ENCODE measurements at places on chromosomes 2 and 18.

- DNase-seq, result no peak
Measured at GRCh38 chr18:7908681-7909299, 341.7 kb downstream of the PTPRM start.

GRCh38 chr2:64538764-64539433 is 14.8 kb downstream of the AFTPH start:
- DNase-seq, result no peak

DNA sequence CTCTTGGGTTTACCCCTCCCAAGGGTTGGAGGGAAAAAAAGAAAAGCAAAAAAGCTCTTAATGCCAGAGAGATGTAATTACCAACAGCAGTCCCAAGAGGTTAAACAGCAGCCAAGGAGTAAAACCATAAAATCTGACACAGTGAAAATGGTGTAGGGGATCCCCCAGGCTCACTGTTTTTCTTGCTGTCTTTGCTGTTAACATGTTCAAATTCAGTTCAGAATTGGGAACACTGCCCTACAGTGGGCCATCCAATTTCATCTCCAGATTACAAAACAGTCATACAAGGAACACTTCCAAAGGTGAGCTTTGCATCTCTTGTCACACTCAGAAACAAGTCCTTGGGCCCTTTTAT is 54.5 kb downstream of the PLEKHM3 start:
- no peak for DNase-seq

DNA sequence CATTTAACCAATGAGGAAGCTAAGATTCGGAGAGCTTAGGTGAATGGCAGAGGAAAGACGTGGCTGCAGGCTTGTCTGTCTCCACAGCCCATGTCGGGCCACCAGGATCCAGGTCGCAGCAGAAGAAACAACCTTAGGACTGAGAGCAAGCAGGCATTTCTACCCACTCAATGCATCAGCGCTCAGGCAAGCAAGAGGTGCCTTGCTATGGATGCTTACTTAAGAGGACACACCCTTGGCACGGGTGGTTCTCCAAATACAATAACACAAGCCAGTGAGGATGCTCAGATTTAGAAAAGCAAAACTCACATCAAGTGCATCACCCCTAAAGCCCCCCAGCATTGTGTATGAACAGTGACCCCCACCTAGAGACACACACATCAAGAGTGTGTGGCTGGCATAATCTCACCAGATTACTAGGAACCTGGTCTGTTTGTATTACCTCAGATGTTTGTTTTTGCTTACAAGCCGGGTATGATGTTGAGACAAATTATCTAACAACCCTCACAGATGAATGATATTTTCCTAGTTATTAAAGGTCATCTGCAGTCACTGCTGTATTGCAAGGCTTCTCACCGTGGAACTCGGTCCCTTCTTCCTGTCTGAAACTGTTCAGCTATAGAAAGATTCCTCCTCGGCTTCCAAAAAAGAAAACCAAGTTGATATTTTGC is 34.2 kb upstream of the NPAS2 start:
- DNase-seq, result peak; percentile 19

GRCh38 chr18:36519358-36519757 is 221.8 kb downstream of the FHOD3 start:
- no peak for DNase-seq

DNA sequence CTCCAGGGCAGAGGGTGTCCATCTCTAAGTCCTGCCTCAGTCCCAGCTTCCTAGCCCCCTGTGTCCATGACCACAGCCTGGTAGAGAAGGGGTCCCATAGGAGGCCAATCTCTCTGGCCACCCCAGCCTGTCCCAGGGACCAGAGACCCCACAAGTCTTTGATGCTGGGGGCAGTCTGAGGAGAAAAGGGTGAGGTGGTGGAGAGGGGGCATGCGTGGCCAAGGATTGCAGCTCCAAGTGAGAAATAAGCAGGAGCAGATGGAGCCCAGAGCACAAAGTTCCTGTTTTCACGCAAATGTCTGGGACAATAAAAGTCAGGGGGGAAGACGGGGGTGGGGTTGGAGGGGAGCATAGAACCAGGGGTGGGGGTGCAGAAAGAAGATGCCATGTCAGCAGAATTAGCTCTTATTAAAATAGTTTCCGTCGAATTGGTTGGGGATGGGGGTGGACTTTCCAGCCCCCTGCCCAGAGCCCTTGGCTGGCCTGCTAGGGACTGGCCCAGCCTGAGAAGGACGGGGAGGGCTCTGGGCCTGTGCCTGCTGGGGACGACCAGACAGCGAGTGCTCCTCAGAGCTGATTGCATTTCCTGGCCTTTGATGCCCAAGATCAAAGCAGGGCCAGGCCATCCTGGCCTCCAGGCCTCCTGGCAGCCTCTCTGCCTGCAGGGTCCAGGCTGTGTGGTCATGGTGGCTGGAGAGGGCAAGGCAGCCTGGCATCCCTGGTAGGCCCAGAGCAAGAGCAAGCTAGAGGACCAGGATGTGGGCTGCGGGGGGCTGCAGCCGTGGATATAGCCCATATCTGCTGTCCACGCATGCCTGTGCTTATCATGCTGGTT is 337.1 kb downstream of the DYSF start:
- no peak for DNase-seq

GRCh38 chr2:189147361-189147760 is 32.2 kb downstream of the COL5A2 start:
- no peak for DNase-seq

DNA sequence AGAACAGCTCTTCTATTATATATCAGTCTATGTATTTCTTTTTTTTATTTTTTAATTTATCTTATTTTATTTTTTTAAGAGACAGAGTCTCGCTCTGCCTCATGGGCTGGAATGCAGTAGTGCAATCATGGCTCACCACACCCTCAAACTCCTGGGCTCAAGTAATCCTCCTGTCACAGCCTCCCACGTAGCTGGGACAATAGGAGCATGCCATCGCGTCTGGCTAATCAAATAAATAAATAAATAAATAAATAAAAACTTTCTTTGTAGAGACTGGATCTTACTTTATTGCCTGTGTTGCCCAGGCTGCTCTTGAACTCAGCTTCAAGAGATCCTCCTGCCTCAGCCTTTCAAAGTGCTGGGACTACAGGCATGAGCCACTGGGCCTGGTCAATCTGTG is 117.0 kb downstream of the RBMS1 start:
- DNase-seq, result no peak
